Stimulated activated CD4-positive, alpha-beta T cell treated with anti-CD3 and anti-CD28 coated beads, Interleukin-1b, Interleukin-23, amount 100 ng/mL, for 1 hour (primary cell): ENCODE measurements at places on chromosomes 6 and 20.

GRCh38 chr20:41784209-41784958 lies 166.2 kb upstream of the CHD6 start:
- DNase-seq, result no peak

DNA sequence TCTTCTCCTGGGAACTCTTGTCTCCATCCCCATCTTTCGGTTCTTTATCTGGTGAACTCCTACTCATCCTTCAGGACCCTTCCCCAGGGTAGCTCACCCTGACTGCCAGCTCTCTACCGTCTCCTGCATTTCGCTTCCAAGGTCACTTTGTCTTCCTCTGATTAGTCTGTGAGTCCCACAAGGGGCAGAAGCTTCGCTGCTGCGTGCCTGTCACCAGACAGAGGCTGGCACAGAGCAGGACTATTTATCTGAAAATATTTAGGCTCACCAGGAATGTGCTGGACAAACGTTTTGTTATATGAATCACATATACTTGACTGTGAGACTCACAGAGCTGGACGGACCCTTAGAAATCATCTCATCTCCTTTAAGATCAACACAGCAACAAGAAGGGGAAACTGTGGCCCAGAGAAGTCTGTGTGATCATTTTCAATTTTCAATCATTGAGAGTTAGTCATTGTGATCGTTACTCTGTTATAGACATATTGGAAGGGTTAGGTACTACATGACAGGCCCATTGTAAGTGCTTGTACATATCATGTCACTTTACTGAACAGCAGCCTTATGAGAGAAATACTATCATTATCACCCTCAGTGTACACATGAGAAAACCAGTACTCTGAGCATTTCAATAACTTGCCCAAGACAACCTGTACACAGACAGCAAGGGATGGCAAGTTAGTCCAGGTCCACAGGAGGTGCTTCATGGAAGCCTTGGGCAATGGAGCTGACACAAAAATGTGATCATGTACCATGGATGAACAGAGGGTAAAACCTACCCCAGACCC lies 51.4 kb downstream of the JPH2 start:
- no peak for DNase-seq

DNA sequence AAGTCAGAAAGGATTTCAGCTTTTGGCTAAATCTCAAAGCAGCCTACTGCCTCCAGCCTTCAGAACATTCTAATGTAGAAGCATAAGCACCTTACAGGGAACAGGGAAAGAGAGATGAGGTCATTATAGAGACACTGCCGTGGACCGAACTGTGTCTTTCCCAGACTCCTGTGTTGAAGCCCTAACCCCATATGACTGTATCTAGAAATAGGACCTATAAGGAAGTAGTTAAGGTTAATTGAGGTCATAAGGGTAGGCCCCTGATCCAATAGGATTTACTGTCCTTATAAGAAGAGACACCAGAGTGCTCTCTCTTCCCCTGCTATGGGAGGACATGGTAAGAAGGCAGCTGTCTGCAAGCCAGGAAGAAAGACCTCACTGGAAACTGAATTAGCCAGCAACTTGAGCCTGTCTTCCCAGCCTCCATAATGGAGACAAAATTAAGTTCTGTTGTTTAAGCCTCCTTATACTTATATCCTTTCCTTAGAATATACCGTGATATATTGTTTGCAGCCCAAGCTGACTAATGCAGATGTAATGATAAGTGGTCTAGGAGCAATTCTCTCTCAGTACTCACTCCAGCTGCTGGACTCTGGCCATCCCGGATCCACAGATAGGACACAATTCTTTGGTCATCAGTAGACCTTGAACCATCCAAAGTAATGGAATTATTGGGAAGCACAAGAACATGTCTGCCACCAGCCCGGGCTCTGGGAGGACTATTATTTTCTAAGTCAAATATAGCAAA lies 71.4 kb downstream of the ALDH5A1 start:
- no peak for DNase-seq

DNA sequence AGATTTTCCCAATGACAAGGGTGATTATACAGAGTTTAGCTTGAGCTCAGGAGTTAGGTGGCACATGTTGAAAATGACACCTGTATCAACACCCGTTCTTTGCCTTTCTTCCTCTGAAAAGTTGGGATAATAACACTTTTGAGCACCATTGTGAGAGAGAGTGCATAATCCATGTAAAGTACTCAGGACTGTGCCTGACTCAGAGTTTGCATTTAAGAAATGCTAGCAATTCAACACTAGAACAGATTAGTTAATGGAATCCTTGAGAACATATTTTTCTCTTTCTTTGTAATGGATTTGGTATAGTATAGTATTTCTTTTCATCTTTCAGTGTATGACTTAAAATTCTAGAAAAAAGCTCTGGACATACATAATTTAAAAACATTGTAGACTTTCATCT lies 449.2 kb downstream of the GJA1 start:
- DNase-seq, result no peak

- no peak for DNase-seq
These were observed 6.4 kb downstream of the CD2AP start for GRCh38 chr6:47483853-47484546.

DNA sequence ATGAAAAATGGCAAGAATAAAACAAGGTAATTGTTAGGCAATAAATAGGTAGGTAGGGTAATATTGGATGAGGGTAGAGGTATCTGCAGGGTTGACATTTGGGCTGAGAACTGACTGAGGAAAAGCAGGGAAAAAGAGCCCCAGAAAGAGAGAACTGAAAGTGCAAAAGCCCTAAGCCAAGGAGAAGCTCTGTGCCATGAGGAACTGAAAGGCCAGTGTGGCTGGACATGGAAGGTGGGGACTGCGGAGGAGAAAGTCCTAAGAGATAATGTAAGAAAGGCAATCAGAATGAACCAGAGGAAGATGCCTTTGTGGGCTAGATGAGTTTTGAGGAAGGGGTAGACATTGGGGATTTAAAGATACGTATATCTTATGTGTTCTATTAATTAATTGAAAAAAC lies 9.9 kb upstream of the HIVEP2 start:
- DNase-seq, result no peak
